ENCODE measurements at places on chromosomes 11 and 22. TPM values are rescaled to one million over a fixed set of nuclear protein-coding genes. Genes with fewer than 3 reads are reported as not detected.

- no peak for DNase-seq
Observed at GRCh38 chr11:80846979-80847378, 1406.1 kb upstream of the TENM4 start.

GRCh38 chr22:37122598-37123180 lies 13.2 kb upstream of the TMPRSS6 start:
- DNase-seq, result no peak

- DNase-seq, result no peak
Observed at GRCh38 chr11:35953081-35953760, 9.4 kb downstream of the LDLRAD3 start.

GRCh38 chr11:102495161-102496042 lies 35.1 kb downstream of the MMP7 start:
- no peak for DNase-seq

GRCh38 chr11:73236854-73237253 lies 18.8 kb downstream of the P2RY2 start:
- no peak for DNase-seq

DNA sequence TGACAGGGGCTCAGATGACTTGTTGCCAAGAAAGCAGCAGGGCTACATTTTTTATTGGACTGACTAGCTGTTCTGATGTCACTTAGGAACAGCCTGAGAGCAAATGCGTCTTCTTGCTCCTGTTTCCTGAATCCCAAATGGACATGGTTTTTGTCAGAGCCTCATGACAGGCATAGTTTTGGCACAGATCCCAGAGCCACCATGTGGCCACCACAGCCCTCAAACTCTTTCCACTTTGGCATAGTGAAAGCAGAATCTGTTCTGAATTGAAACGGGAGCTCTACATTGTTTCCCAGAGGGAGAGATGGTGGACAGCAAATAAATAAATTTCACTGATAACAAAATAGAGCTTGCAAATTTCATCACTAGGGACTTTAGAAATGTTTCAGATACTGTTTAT lies 222.2 kb downstream of the C11orf87 start:
- DNase-seq, result no peak

GRCh38 chr22:20989323-20990138 lies 7.4 kb downstream of the LZTR1 start:
- no peak for DNase-seq

DNA sequence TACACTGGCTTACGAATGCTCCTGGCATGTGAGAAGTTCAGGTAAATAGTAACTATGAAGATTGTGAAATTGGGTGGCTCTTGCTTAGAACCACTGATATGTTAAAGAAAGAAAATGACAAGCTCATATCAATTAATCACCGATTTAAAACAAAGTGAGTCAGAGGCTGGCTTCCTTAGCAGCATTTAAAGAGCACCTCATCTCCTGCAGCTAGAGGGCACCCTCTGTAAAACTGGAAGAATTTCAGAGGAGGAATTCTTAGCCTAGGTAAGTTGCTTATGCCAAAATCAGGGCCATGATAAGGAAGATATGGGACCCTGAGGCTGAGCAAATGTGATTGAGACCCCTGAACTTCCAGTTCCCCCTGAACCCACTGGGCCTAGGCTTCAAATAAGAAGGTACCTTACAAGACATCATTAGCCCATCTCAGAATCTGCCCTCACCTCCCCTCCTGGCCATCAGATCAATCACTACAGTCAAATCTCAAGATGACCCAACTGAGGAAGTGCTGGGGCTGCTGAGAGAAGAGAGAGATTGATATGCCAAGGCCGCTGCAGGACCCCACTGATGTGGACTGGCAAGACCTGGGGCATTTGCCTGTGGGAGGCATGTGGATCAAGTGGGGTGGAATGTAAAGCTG lies 8.6 kb upstream of the CD3E start:
- no peak for DNase-seq

Gene TMEM191C
- total RNA-seq, result 5.1 TPM

Gene FIBIN
- total RNA-seq, result not detected

- DNase-seq, result no peak
Observed at GRCh38 chr11:127567237-127567932, 566.8 kb upstream of the KIRREL3 start.

DNA sequence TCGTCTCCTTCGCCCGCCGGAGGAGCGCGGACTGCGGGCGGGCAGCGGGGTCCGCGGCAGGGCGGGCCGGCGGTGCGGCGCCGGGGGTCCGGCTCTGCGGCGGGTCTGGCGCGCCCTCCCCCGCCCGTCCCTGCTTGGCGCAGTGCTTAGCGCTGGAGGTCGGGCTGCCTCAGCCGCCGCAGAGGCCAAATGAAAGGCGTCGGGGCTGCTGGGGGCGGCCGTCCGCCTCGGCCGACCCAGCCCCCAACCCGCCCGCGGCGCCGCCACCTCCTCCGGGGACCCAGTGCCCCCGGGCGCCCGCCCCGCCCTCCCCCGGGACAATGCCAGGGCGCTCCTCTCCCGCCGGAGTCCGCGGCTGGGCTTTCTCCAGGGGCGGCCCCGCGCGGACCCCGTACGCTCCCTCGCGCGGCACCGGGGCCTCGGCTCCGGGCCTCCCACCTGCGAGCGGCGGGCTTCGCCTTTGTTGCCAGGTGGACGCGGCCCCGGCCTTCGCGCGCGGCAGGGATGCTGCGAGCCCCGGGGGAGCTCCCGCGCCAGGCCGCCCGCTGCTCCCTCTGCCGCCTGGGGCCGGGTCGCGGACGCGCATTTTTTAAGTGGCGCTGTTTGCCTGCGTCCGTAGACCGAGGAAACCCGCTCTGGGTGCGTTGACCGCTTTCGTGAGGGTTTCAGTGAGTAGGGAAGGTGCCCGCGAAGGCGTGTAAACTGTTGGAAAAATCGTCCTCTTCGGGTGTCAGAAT lies 583 bp downstream of the APLP2 start:
- DNase-seq, result peak; percentile 71

Gene ELFN2
- total RNA-seq, result 0.47 TPM

DNA sequence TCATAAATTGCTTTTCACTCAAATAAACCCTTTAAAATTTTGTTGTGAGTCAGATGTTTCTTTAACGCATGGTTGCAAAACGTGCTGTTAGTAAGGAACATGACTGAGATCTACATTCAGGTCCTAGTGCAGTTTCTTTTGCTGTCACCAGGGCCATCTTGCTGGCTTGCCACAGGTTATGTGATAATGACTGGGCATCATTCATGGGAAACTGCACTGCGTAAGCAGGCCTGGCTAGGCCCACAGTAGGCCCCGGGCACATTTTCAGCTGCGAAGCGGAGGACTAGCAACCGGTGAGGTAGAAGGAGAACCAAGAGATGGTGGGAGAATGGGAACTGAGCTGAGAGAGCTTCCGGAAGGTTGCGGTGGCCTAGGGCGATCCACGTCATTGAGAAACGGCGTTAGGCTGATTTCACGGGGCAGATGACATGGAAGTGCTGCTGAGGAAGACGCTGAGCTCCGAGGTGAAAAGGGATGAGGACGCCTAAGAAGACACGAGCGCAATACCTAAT lies 3.2 kb upstream of the KLHDC7B start:
- no peak for DNase-seq

DNA sequence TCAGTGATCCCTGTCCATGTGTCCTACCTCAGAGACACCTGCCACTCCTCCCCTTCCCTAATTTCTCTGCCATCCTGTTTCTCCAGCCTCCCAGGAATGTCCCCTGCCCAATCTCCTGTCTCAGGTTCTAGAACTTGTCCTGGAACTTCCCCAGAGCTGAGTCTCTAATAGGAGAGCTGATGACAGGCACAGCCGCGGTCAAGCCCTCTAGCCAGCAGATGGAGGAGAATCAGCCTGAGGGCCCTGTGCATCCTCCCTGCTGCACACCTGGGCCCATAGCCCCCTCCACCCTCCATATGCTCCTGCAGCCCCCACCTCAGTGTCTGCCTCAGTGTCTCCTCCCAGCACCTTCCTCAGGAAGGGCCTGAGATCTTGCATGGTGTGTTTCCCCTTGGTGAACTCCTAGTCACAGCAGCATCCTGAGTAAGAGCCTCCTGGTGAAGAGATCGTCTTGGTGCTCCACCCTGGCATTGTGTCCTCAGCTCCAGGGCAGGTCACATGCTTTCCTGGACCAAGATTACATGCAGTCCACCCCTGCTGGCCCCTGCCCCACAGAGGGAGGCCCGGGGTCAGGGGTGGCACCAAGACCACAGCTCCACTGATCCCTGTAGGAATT lies 43.9 kb upstream of the VPREB1 start:
- DNase-seq, result no peak

DNA sequence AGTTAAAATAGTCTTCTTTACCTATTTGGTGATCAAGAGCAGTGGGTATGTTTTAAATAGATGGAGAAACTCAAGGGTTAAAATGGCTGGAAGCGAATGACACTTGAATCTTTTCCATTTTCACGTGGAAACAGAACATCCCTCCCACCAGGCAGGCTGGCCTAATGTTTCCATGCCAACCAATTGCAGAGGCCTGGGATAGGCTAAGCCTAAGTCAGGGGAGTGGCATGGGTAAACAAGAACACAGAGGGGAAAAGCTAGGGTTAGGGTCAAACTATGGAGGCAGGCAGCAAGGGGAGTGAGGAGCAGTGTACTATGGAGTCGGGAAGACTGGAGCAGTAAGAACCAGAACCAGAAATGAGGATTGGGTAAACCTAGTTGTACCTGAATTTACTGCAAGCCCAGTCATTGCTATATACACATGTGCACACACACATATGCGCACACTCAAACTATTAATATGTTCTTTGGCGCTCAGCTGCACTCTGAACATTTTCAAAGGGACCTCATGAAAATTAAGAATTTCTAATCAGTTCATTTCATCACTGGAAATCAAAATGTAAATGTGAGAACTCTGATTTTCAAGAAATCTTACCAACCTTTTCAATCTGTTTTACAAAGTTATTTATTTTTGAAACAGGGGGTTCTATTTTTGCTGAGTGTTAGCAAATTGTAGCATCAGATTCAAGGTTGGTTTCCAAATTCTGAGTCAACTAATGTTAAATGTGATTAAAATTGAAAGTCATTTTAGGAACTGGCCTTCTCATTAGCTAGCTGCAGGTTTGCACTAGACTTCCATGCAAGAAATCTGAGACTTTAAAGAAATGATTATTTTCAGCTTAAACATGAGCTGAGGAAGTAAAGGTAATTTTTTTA lies 327.0 kb upstream of the CCDC90B start:
- DNase-seq, result no peak

Gene MRGPRX3
- not detected for total RNA-seq

DNA sequence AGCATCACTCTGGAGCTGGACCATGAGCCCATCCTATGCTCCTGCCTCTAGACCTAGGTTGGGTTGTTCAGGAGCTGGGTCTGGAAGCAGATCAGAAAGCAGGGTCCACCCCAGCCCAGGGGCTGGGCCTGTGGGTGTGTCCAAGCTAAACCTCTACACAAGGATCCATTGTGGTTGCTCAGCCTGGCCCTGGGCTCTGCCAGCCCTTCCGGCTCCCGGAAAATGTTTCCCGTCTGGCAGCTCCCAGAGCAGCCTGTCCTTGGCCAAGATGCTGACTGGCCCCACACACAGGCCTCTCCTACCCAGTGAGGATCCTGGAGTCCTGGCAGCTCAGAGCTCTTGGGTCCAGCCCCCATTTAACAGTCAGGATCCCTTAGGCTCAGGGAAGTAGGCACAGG lies 35.3 kb upstream of the FCHSD2 start:
- peak; percentile 32 for DNase-seq

DNA sequence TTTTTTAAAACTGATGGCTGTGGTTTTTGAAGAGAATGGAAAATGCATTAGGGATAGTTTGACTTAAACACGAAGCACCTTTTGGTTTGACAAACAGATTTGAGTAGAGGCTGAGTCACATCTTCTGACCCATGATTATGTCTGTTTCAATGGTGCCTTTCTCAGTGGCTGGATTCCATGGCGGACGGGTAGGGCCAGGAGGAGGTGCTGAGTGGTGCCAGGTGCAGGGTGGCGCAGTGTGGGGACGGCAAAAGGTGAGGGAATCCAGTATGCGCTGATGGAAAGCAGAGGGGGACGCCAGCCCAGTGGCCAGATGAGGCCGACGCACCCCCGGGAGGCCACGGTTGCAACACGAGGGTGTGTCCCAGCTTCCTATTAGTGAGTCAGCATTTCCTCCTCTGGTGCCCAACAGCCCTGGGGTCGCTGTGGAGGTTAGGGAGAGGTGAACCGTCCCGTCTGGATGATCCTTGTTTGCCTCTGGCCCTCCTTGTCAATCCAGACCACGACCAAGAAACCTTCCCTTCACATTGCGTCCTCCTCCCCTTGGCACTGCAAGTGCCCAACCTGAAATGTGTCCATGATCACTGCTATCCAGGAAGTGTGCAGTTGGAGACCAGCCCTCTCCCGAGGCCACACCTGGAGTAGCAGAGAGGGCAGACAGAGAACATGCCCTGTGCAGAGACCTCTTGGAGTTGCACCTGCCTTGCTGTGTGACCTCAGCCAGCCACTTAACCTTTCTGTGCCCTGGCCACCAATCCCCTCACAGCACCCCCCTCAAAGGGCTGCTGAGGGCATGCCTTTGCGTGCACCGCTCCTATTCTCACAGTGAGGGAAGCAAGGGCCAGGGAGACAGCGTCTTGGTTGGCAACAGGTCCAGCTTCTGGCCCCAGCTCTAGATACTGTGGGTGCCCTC lies 32.5 kb upstream of the ATXN10 start:
- DNase-seq, result no peak

Gene TRIM49
- total RNA-seq, result not detected

Gene CSF2RB
- total RNA-seq, result 1.3 TPM

Gene ELMOD1
- not detected for total RNA-seq

GRCh38 chr11:72869831-72870230 lies 55.6 kb downstream of the ATG16L2 start:
- DNase-seq, result no peak

DNA sequence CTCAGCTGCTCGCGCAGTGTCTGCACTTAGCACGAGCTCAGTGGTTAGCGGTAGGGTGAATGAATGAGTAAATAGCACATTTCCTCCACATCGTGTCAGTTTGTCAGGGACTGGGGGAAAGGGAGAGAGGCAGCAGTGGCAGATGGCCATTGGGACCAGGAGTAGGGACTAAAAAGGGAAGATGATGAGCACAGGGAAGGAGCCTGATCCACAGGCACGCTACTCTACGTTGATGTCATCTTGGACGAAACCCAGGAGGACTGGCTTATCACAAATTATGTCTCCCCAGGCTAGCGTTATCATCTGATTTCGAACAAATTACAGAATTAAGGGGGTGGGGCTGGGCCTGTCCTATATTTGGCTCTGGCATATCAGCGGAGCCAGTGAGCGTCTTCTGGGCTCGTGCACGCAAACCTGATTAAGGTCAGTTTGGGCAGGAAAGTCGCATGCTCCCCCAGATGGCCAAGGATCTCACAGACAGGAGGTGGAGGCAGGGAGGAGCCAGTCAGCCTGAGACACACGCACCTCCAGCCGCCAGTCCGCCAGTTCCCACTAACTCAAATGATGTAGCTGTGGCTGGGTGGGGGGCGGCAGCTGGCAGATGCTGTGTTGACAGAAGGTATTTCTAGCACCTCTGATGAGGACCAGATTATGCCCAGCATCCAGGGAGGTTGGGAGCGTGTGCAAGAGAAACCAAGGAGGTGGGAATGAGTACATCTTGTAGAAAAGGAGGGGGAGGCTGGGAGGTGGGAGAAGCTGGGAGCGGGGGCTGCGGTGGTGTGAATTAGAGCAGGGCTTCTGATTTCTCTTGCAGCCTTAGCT lies 97.4 kb upstream of the PRDM11 start:
- no peak for DNase-seq

Gene DDI1
- total RNA-seq, result not detected

Gene TRIM51
- total RNA-seq, result not detected

GRCh38 chr11:128069665-128070064 lies 517.7 kb downstream of the ETS1 start:
- DNase-seq, result no peak

All from activated naive CD8-positive, alpha-beta T cell treated with anti-CD3 and anti-CD28 coated beads, Interleukin-2, amount 10 ng/mL, durations not matched to agents 7 days and 5 days (primary cell).